ENCODE measurements at places on chromosomes 6 and 20. TPM values are rescaled to one million over a fixed set of nuclear protein-coding genes. Genes with fewer than 3 reads are reported as not detected.

The ARFGEF3 gene
- 1.1 TPM for total RNA-seq

The CNKSR3 gene
- 14.0 TPM for total RNA-seq

DNA sequence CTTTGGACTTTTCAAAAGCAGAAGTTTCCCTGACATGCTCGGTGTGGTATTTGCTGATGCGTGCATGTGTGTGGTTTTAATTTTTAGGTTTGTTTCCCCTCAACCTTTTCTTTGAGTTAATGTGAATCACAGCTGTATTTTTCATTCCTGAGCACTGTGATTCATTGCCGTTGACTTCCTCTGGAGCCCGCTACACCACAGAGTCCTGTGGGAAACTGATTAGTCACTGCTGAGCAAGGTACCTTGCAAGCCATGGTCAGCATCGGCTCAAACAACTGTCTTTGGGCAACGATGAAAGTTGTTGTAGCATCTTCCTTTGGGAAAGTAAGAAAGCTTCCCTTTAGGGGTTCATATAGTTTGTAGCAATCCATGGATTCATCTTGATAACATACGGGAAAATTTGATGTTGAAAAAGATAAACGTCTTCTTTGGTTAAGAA, 57.5 kb downstream of the RIN2 start:
- peak overlapping the region; percentile 26 for H3K27ac ChIP-seq
- peaks cover 9% of the 10 kb centered on the region for H3K4me1 ChIP-seq
- DNase-seq = peak; percentile 86

- no peak overlapping the region for H3K4me3 ChIP-seq
- H3K36me3 ChIP-seq = no peaks in the 10 kb centered on the region
- no peaks in the 10 kb centered on the region for H3K27me3 ChIP-seq
- H3K27ac ChIP-seq = peak overlapping the region; percentile 59
- DNase-seq = peak; percentile 47
- H3K4me1 ChIP-seq = no peaks in the 10 kb centered on the region
Measured at GRCh38 chr20:13231031-13231752, 10.1 kb downstream of the ISM1 start.

The PI16 gene
- total RNA-seq = 65.7 TPM

DNA sequence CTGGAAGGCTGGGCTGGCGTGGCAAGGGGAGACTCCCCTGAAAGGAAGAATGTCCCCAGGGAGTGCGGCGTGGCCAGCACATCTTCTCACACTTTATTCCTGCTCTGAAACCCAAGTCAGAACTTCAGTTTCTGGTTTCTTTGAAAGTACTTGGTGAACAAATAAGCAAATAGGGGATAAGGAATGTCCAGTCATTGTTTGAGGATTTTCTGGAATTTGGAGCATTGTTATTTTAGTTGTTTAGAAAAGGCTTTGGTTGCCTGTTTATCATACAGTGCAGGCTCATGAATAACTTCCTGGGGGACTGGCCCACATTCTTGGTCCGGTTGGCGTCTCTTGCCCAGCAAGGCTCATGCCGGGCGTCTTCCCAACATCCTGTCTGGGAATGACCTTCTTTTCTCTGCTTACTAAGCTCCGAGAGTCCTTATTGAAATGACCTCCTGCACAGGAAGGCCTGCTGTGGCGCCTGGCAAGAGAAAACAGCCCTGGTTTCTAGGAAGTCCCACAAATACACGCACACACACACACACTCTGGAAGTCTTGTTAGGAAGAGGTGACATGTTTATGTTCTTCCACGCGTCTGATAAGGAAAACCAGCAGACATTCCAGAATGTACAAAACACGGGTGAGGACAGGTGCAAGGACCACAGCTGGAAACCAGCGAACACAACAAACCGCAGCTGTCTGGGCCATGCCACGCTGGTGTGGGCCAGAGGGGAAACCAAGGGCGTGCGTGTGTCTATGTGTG, 71.9 kb downstream of the TMEM170B start:
- peak overlapping the region; percentile 56 for H3K27ac ChIP-seq
- H3K36me3 ChIP-seq = no peaks in the 10 kb centered on the region
- peaks cover 38% of the 10 kb centered on the region for H3K4me1 ChIP-seq
- H3K27me3 ChIP-seq = no peaks in the 10 kb centered on the region

The RRBP1 gene
- total RNA-seq = 125 TPM

- H3K27me3 ChIP-seq = peaks cover 38% of the 10 kb centered on the region
- H3K36me3 ChIP-seq = peaks cover 3% of the 10 kb centered on the region
- no peak overlapping the region for H3K27ac ChIP-seq
Measured at GRCh38 chr20:840858-841567, 7.5 kb downstream of the FAM110A start.

DNA sequence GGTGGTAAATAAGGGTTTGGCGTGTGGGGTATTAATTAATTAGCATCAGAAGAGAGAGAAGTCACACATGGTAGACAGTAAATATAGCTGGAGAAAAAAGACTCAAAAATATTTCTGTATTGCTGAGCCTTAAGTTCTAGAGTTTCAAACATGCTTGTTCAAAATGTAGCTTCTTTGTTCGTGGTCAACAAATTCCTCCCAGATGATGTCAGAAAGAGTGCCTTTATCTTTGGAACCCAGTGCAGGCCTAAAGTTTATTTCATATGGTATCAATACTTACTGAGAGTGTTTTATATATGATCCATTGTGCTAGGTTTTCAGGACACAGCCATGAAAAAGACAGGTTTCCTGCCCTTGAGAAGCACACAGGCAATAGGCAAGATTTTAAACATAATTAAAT, 18.3 kb downstream of the MARCKS start:
- no peaks in the 10 kb centered on the region for H3K36me3 ChIP-seq
- H3K4me3 ChIP-seq = no peak overlapping the region
- no peaks in the 10 kb centered on the region for H3K4me1 ChIP-seq
- no peaks in the 10 kb centered on the region for H3K27me3 ChIP-seq
- no peak for DNase-seq

The GGTLC1 gene
- total RNA-seq = not detected

The TGM2 gene
- total RNA-seq = 10.1 TPM

Data from muscle of leg (tissue), 16 donors.